ENCODE measurements at places on chromosomes 12 and 14. TPM values are rescaled to one million over a fixed set of nuclear protein-coding genes. Genes with fewer than 3 reads are reported as not detected.
A peak's percentile ranks its signal among the peaks of the same experiment; 100 is the strongest.

- H3K27ac ChIP-seq: no peak overlapping the region
- peaks cover 2% of the 10 kb centered on the region for H3K36me3 ChIP-seq
- H3K4me1 ChIP-seq: peaks cover 33% of the 10 kb centered on the region
- DNase-seq: no peak
Observed at GRCh38 chr14:49905989-49906388, 13.1 kb downstream of the ARF6 start.

The RIPK3 gene
- total RNA-seq: 11.8 TPM

DNA sequence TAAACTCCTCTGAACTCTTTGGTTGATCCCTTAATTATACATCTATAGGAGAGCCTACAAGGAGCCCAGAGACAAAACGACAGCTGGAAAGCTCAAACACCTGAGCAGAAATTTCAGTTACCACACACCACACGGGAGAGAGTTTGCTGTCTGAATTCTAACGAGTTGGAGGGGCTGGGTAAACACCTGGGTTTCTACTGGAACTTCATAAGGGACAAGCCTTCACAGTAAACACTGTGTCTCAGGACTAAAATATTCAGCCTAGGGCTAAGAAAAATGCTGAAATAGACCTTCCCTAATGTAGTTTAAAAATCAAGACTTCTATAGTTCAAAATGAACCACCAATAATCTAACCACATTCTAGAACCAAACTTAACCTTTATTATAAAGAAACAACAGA lies 9.6 kb upstream of the ANO2 start:
- no peaks in the 10 kb centered on the region for H3K36me3 ChIP-seq
- H3K27me3 ChIP-seq: peaks cover 18% of the 10 kb centered on the region
- no peak for DNase-seq

DNA sequence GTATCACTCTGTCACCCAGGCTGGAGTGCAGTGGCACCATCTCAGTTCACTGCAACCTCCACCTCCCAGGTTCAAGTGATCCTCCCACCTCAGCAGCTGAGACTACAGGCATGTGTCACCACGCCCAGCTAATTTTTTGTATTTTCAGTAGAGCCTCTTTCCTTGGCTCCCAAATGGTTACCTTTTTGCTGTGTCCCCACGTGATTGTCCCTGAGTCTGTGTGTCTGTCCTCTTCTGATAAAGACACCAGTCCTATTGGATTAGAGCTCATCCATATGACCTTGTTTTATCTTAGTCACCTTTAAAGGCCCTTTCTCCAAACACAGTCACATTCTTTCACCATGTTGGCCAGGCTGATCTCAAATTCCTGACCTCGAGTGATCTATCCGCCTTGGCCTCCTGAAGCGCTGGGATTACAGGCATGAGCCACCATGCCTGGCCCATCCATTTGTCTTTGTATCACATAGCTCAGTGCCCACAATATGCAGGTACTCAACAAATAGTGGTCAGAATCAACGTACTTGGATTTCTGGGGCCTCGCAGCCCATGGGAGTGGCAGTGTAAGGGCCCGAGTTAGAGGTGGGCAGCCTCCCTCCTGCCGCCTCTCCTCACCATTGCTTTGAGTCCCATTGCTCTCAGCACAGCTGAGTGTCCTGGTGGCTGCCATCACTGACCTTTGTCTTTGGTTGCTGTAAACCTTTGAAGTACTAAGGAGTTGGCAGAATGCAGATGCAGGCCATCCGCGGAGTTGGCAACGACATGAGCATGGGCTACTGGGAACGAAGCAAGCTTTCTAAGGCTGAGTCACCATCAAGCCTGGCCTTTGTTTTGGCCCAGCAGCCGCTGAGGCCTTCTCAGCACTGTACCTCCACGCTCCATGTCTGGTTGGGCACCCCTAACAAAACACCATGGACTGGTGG lies 9.3 kb downstream of the TPCN1 start:
- H3K4me1 ChIP-seq: peaks cover 54% of the 10 kb centered on the region
- H3K36me3 ChIP-seq: peaks cover 46% of the 10 kb centered on the region
- DNase-seq: peak; percentile 59
- no peaks in the 10 kb centered on the region for H3K27me3 ChIP-seq
- H3K4me3 ChIP-seq: peak overlapping the region; percentile 14
- H3K27ac ChIP-seq: peak overlapping the region; percentile 92

GRCh38 chr12:51378749-51379148 lies 12.5 kb downstream of the GALNT6 start:
- peaks cover 20% of the 10 kb centered on the region for H3K4me1 ChIP-seq
- no peak for DNase-seq
- no peak overlapping the region for H3K4me3 ChIP-seq
- no peak overlapping the region for H3K27ac ChIP-seq
- H3K27me3 ChIP-seq: no peaks in the 10 kb centered on the region
- H3K36me3 ChIP-seq: peaks cover 12% of the 10 kb centered on the region

GRCh38 chr12:18581232-18581962 lies 156.4 kb downstream of the PLCZ1 start:
- no peak overlapping the region for H3K4me3 ChIP-seq
- H3K36me3 ChIP-seq: no peaks in the 10 kb centered on the region
- no peak for DNase-seq
- H3K27ac ChIP-seq: no peak overlapping the region

The KTN1 gene
- total RNA-seq: 134 TPM

The MANSC1 gene
- total RNA-seq: 1.9 TPM

DNA sequence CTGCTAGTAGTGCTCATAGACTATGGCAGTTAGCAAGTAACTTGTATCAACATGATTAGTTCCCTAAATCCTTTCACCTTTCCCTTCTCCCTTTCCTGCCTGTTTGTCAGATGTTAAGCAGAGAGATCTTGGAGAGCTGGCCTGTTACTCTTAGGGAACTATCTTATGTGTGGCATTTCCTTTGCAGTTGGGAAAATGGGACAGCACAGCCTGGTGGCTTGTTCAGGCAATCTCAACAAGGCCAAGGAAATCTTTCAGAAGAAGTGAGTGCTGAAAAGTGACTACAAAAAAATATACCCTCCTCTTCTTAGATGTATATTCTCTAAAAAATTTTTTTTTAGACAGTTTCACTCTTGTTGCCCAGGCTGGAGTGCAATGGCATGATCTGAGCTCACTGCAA lies 7.4 kb downstream of the PARP2 start:
- H3K27me3 ChIP-seq: no peaks in the 10 kb centered on the region
- no peak overlapping the region for H3K27ac ChIP-seq
- no peak for DNase-seq
- peaks cover 47% of the 10 kb centered on the region for H3K36me3 ChIP-seq
- H3K4me3 ChIP-seq: no peak overlapping the region

DNA sequence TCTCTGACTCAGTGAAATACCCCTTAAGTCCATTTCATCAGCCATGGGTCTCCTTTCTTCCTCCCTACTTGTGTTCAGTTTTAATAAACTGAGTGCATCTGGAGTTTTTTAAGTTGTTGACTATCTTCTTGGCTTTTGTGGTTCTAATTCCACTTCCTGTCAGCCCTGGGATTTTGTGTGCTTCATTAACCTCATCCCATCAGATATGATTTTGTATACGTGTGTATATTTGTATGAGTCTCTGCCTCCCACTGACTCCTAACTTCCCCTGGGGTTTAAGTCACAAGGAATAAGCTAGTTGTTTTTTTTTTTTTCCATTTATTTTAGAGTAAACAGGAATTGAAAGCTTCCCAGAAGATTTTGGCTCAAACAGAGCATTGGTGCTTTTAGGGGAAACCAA lies 62.7 kb downstream of the TTLL5 start:
- H3K27me3 ChIP-seq: no peaks in the 10 kb centered on the region
- H3K4me1 ChIP-seq: peaks cover 13% of the 10 kb centered on the region
- no peak overlapping the region for H3K4me3 ChIP-seq
- DNase-seq: no peak

The TMEM229B gene
- 1.1 TPM for total RNA-seq

The TSPAN8 gene
- not detected for total RNA-seq

The ACYP1 gene
- total RNA-seq: 41.3 TPM

DNA sequence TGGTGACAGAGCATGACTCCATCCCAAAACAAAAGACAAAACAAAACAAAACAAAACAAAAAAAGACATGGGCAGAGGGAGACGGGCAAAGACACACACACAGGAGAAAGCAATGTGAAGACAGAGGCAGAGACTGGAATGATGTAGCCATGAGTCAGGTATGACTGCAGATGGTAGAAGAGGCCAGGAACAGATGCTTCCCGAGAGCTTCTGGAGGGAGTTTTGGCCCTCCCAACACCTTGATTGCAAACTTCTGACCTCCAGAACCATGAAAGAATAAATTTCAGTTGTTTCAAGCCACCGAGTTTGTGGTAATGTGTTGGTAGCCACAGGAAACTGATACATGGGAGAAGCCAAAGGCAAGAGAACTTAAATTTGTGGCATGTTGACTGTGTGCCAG lies 27.1 kb downstream of the VWF start:
- no peaks in the 10 kb centered on the region for H3K36me3 ChIP-seq
- no peak overlapping the region for H3K4me3 ChIP-seq
- peaks cover 22% of the 10 kb centered on the region for H3K27me3 ChIP-seq
- no peak overlapping the region for H3K27ac ChIP-seq
- DNase-seq: no peak

DNA sequence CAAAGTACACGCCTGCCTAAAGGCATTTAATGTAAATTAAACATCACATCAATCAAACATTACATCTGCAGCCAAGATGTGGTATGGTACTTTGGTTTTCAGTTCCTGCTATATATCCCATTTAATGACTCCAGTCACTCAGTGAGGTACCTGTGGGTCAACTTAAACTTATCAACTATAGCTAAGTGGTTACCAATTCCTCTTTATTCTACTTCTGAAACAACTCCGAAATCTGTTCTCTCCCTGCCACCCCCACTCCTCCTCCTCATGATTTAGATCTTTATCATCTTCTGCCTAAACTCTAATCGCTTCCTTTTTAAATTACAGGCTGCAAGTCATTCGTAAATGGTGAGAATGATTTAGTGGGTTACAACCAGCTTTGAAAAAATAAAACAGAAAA lies 57.9 kb downstream of the BCL2L14 start:
- no peak overlapping the region for H3K4me3 ChIP-seq
- no peaks in the 10 kb centered on the region for H3K4me1 ChIP-seq
- no peaks in the 10 kb centered on the region for H3K27me3 ChIP-seq
- no peak overlapping the region for H3K27ac ChIP-seq
- peaks cover 2% of the 10 kb centered on the region for H3K36me3 ChIP-seq

- H3K27me3 ChIP-seq: no peaks in the 10 kb centered on the region
- peaks cover 5% of the 10 kb centered on the region for H3K4me1 ChIP-seq
- H3K4me3 ChIP-seq: no peak overlapping the region
Observed at GRCh38 chr14:74015963-74016362, 3.1 kb downstream of the ENTPD5 start.

DNA sequence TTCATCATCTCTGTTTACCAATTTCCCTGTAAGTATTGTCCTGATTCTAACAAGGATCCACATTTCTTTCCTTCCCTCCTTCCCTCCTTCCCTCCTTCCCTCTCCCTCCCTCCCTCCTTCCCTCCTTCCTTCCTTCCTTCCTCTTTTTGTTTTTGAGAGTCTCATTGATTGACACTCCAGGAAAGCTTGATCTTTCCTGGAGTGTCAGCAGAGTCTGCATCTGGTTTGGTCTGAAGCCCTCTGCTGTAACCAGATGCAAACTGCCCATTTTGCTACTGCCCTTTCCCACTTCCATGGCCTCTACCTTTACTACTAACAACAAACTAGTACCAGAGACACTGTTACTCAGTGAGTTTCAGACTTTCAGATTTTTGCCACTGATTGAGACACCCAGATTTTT lies 14.4 kb upstream of the OR6C65 start:
- H3K4me1 ChIP-seq: no peaks in the 10 kb centered on the region
- no peaks in the 10 kb centered on the region for H3K36me3 ChIP-seq
- DNase-seq: no peak
- H3K27ac ChIP-seq: no peak overlapping the region
- no peak overlapping the region for H3K4me3 ChIP-seq

DNA sequence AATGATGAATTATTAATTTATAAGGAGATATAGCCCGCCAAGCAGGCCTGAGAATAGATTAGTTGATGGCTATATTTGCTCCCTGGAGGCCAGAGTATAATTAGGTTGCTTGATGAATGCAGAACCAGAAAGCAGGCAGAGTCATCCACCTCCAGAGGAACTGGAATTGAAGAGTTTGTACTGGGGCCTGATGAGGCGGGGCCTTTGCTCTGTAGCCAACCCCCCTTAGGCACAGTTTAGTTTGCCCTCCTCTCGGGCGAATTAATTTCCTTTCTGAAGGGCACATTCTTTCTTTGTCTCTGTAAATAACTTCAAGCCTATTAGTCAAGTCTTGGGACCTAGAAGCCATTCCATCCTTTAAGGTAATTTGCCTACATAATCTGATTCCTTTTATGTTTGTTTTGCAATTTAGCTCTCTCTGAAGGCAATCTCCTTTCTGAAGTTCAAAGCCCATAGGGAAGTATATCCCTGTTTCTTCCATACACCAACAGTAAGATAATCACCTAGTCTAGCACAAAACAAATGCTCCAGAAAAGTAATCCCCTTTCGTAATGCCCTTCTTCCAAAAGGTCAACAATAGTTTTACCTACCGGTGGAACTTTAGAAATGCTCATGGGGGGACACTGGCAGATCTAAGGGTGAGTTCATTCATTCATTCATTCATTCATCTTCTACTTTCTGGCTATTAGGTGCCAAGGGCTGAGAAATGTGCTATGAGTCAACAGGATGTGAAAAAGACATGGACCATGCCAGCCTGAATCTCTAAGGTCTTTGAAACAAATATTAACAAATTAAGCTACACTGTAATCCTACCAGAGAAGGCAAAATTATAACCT lies 84.8 kb upstream of the NUDT4 start:
- H3K27ac ChIP-seq: no peak overlapping the region
- no peak overlapping the region for H3K4me3 ChIP-seq
- no peak for DNase-seq
- no peaks in the 10 kb centered on the region for H3K27me3 ChIP-seq
- H3K36me3 ChIP-seq: no peaks in the 10 kb centered on the region

The IGF1 gene
- total RNA-seq: not detected

- H3K4me1 ChIP-seq: no peaks in the 10 kb centered on the region
- DNase-seq: no peak
- H3K27ac ChIP-seq: no peak overlapping the region
Observed at GRCh38 chr12:2751686-2752085, 43.1 kb upstream of the FKBP4 start.

GRCh38 chr12:57622293-57623245 lies 10.4 kb downstream of the B4GALNT1 start:
- no peak overlapping the region for H3K27ac ChIP-seq
- DNase-seq: no peak
- peak overlapping the region; percentile 63 for H3K4me3 ChIP-seq
- peaks cover 31% of the 10 kb centered on the region for H3K4me1 ChIP-seq
- no peaks in the 10 kb centered on the region for H3K36me3 ChIP-seq
- peaks cover 90% of the 10 kb centered on the region for H3K27me3 ChIP-seq
